ENCODE measurements at places on chromosomes 4 and X.

DNA sequence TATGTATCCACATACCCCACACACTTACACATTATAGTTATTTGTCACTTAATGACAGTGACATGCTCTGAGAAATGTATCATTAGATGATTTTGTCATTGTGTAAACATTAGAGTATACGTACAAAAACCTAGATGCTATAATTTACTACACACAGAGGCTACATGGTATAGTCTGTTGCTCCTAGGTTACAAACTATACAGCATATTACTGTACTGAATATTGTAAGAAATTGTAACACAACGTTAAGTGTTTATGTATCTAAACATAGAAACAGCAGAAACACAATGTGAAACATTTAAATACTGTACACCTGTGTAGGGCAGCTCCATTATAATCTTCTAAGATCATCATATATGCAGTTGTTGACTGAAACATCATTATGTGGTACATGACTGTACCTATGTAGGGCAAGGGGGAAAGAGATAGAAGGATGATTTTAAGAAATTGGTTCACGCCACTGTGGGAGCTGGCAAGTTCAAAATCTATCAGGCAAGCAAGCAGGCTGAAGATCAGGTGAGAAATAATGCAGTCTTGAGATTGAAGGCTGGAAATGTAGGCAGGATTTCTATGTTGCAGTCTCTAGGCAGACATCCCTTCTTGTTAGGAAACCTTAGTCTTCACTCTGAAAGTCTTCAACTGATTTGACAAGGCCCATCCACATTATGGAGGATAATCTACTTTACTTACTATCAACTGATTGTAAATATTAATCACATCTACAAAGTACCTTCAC lies 78.0 kb upstream of the CPEB2 start:
- no peak for DNase-seq

DNA sequence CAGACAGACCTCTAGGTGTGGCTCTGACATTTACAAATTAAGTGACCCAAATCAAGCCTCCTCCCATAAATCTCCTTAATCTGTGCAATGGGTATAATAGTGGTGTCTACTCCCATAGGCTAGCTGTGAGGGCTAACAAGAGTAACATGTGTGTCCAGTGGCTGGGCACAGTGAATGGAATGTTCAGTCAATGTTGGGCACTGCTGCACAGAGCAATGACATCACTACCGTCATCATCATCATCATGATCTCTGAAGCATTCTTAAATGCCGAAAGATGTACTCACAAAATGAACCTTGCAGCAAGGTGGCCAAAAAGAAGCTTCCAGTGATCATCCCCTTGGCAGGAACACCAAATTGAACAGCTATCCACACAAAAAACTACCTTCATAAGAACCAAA lies 43.5 kb downstream of the CHRNA9 start:
- no peak for DNase-seq

- no peak for DNase-seq
Measured at GRCh38 chrX:81202943-81203342, 1.0 kb downstream of the SH3BGRL start.

DNA sequence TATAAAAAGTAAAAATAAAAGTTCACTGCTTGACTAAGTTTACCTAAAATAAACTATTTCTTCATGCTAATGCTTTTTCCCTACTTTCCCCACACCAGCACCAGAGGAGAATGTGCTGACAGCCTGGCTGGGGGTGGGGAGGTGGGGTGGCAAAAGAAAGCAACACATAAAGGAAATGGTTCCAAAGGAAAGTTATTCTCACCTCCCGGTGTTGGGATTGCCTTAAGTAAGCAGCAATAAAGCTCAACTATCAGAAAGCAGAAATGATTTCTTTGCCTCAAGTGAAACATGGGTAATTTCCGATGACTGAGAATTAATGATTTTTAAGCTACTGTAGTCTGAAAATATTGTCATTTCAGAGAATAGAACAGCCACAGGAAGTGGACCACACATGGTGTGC lies 84.5 kb upstream of the DKK2 start:
- no peak for DNase-seq

- DNase-seq, result no peak
Measured at GRCh38 chr4:138560448-138560847, 318.3 kb upstream of the SLC7A11 start.

- no peak for DNase-seq
Measured at GRCh38 chr4:103137446-103137827, 37.8 kb upstream of the BDH2 start.

Measured in NCI-H146 (cell line).